ENCODE measurements at places on chromosomes 3 and 15.

GRCh38 chr15:40846841-40847222, 3.0 kb downstream of the SPINT1 start:
- DNase-seq, result no peak

DNA sequence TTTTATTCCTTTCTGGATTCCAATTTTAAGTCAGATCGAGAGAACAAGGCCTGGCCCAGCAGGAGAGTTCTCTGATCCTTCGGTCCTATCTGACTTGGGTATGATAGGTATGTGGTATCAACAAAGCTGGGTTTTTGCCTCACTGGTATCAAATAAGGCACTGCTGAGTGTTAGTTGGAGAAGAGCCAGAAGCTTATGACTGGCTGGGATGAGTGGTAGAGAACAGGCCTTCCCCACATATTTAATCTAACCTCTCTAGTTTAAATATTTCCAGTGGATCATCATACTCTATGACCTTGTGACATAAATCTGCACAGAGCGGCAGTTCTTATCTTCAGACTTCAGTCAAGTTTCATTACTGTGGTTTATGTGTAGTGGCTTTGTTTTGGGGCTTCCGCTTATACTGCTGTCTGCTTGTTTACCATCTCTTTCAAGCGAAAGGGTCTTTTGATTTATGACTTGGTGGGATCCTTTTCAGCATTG, 164.5 kb downstream of the PTPRG start:
- DNase-seq, result peak; percentile 60

DNA sequence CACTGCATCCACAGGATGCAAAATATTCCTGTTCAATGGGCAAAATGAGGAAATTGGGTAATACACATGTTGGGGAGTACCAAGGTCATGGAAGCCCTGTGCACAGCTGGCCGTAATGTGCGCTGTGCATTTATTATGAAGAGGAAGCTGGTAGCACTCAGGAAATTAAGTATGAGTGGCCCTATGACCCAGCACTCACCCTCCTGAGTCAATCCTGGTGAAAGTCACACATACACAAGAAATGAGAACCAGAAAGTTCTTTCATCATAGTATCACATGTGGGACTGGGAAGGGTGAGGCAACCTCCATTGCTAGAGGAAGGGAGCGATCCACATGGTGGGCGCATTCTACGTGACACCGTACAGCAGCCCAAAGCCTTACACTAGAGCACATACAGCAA, 11.4 kb upstream of the PRR20G start:
- no peak for DNase-seq

- DNase-seq, result peak; percentile 84
Measured at GRCh38 chr15:71440489-71441110, 325.3 kb downstream of the THSD4 start.

- DNase-seq, result peak; percentile 18
Measured at GRCh38 chr15:70186152-70186551, 88.4 kb upstream of the TLE3 start.

- no peak for DNase-seq
Measured at GRCh38 chr3:170765419-170766078, 104.4 kb downstream of the RPL22L1 start.

DNA sequence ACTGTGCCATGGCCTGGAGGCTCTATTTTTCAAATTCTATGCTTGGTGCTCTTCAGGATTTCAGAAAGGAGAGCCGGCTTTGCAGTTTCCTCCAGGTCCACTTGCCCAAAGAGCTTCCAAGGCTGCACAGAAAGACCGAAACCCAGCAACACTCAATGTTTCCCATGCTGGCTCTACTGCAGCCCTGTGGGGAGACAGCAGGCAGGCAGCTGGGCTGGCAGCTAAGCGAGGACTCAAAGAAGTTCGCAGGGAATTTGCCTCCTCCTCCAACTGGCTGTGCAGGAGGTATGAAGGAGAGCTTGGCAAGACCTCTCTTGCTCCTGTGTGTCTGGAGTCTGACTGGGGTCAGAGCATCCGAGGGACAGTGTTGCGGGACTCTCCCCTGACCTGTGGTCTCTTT, 17.4 kb upstream of the ITGA11 start:
- no peak for DNase-seq

GRCh38 chr3:26307192-26307591, 315.4 kb upstream of the LRRC3B start:
- DNase-seq, result no peak

- peak; percentile 12 for DNase-seq
Measured at GRCh38 chr15:68025835-68026424, 28.2 kb upstream of the PIAS1 start.

GRCh38 chr3:179977356-179977755, 59.4 kb downstream of the PEX5L start:
- no peak for DNase-seq

- peak; percentile 12 for DNase-seq
Measured at GRCh38 chr3:113439606-113440005, 1.7 kb downstream of the CFAP44 start.

GRCh38 chr3:138197524-138197923, 10.4 kb downstream of the ARMC8 start:
- DNase-seq, result no peak

GRCh38 chr3:98952404-98952803, 50.9 kb upstream of the DCBLD2 start:
- no peak for DNase-seq

- DNase-seq, result no peak
Measured at GRCh38 chr15:70142072-70142321, 44.3 kb upstream of the TLE3 start.

GRCh38 chr3:62548528-62549205, 175.3 kb upstream of the FEZF2 start:
- DNase-seq, result no peak

- no peak for DNase-seq
Measured at GRCh38 chr15:98281130-98281529, 320.6 kb downstream of the ARRDC4 start.

DNA sequence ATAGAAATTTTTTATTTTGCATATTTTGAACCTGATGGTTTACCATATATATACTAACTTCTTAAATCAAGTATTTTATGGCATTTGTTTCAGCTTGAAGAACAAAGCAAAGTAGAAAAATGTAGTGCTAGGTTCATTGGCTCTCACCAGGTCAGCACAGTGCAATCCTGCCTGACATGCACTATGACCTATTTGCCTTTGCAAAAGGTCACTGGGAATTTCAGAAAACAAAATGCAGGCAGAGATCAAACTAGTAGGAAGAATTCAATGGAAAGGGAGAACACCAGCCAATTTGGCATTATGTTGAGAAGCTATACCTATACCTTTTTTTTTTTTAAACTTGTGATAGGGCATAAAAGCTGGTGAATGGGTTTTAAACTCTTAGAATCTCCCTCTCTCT, 329.8 kb upstream of the SGO1 start:
- DNase-seq, result no peak

- no peak for DNase-seq
Measured at GRCh38 chr3:78506581-78507195, 1261.1 kb downstream of the ROBO1 start.

GRCh38 chr3:49279376-49279775, 2.3 kb upstream of the C3orf62 start:
- peak; percentile 64 for DNase-seq

DNA sequence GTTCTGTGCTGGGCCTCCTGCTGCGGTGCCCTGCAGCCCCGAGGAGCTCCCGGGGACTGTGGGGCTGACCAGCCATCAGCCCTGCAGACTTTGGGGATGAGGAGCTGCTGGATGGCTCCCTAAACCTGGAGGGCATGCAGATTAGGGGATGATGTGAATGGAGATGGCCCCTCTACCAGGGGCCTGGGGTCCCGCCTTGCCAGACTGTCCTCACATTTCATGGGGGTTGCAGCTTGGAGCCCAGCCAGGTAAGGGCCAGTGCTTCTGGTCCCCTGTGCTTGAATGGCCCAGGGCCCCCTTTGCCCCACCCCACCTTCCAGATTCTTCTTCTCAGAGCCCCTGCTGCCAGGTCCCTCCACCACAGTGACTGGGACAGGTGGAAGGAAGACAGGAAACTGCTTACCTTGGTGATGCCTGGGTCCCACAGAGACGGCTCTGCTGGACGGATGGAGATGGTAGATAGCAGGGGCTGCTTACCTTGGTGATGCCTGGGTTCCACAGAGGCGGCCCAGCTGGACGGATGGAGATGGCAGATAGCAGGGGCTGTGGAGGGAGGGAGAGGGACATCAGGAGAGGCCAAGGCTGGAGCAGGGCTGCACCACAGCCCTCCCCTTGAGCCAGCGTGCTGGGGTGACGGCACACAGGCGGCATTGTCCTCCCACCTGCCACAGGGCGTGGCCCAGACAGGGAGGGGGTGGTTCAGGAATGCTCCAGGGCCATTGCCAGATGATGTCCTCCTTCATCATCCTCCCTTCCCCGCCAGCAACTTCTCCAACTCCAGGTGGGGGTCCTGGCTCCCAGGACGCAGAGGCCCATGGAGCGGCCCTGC, at the start of gene SPTBN5:
Gene SPTBN5 (minus strand): TSS at position 632 of the 829 bp plus-strand sequence. CDS start 556 bp downstream, at position 76.
- DNase-seq, result no peak

GRCh38 chr15:83422541-83422940, 24.6 kb upstream of the SH3GL3 start:
- no peak for DNase-seq

GRCh38 chr3:56955492-56956111, 104.9 kb upstream of the SPATA12 start:
- DNase-seq, result no peak

DNA sequence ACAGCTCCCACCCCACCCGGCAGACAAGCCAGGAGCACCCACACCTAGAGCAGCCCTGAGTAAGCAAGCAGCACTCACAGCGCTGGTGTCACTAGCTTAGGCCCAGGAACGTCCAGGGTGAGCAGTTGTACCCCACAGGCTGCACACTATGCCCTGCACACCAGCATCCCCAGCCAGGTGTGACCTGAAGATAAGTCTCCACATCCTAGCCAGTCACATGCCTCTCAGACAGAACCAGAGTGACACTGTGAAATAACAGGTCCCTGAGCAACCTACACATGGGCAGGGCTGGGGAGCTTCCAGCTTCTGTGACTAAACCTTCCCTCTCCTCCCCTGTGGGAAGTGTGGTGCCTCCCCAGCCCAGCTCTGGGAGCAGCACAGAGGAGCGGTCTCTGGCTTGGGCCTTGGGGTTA, 253.6 kb downstream of the UACA start:
- no peak for DNase-seq

GRCh38 chr3:45940781-45941365, 2.4 kb upstream of the CXCR6 start:
- no peak for DNase-seq

GRCh38 chr3:4309491-4310128, 6.4 kb downstream of the SETMAR start:
- DNase-seq, result no peak

DNA sequence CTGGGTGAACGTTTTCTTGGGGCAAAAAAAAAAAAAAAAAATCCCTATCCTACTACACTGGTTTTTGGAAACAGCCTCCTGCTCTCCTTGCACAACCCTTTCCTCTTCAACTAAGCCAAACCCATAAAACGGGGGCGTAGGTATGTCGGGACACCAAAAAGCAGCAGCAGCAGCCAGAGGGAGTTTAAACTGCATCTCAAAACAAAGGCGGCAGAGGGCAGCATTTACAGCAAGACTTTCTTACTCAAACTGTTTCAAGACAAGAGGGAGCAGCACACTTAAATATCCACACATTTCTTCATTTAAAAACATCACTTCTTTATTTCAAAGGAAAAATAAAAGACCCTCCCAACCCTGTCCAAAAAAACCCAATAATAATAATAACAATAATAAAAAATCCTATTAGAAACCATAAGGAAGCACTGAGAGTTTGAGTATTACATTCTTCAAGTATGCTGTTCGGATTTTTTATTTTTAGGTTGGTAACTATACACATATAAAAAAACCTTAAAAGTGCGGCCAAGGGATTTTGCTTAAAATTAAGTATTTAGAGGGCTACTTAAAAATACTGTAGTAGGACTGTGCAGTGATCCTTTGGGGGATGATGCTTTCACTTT, 43.9 kb upstream of the PLXND1 start:
- DNase-seq, result peak; percentile 90

DNA sequence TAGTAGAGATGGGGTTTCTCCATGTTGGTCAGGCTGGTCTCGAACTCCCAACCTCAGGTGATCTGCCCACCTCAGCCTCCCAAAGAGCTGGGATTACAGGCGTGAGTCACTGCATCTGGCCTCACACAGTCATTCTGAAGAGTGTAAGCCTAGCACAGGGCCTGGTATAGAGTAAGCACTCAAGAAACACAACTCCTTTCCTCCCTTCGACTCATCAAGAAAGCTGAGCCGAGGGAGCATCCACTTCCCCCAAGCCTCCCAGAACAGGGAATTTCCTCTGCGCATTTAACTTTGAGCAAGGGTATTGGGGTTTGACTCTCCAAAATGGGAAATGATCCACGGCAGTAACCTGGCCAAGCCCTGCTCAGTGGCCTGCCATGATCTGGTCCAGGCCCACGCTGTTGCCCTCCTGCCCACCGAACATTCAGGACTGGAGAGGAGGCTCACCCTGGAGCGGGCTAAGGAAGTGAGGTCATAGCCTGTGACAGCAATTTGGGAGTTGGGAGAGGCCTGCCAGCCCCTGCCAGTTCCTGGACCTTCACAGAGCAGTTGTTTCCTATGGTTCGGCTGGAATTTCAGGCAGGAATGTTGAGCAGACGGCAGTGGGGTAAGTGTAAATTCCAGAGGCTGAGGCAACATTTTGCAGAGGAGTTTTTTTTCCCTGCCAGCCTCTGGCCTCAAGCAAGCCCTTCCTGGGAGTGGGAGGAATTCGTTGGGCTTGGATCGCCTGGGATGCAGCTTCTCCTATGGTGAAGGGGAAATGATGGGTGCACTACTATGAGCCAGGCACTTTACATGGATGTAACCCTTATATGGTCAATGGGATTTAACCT, 21.2 kb upstream of the SMAD3 start:
- DNase-seq, result peak; percentile 95

DNA sequence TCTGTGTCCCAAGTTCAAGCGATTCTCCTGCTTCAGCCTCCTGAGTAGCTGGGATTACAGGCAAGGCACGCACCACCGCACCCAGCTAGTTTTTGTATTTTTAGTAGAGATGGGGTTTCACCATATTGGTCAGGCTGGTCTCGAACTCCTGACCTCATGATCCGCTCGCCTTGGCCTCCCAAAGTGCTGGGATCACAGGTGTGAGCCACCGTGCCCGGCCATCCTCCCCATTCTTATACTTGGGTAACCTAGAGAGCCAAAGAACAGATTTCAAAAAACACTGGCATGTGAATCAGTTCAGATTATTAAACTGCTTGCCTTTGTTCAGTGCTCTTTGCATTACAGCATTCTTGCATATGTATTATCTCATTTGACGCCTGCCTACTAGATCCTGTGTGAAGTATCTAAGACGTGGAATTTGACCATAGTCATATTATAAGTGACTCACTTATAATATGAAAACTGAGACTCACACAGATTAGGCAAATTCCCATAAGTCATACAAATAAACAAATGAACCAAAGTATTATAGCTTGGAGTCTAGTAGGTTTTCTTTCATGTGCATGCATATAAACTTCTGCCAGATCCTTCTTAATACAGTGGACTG, 123.5 kb downstream of the UNC13C start:
- no peak for DNase-seq

GRCh38 chr3:30078736-30079135, 527.7 kb upstream of the TGFBR2 start:
- DNase-seq, result no peak

GRCh38 chr15:61558172-61559136, 329.4 kb upstream of the RORA start:
- no peak for DNase-seq
